ENCODE measurements at places on chromosomes 11 and 22.

- no peak for DNase-seq
These were observed 10.9 kb downstream of the PRCP start for GRCh38 chr11:82889133-82890001.

- no peak for DNase-seq
These were observed 21.5 kb downstream of the OTUB1 start for GRCh38 chr11:64007629-64008282.

GRCh38 chr11:62665599-62666258 is 617 bp downstream of the CSKMT start:
- DNase-seq, result peak; percentile 64

- DNase-seq, result no peak
These were observed 26.4 kb upstream of the MYOD1 start for GRCh38 chr11:17692931-17693330.

DNA sequence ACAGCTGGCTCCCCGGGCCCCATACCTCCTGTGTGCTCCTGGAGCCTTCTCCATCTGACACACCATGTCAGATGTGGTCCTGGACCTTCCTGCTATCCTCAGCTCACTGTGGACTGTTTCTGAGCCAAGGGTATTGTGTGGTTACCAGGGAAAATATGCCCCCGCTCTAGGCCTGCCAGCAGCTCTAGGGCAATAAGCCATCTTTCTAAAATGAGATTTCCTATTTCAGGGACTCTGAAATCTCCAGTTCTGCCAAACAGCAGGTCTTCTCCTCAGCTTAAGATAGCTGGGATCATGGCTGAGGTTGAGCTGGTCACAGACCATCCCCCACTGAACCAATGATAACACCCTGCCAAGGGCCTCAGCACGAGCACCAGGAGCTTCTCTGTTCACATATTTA is 227.6 kb downstream of the ST3GAL4 start:
- DNase-seq, result no peak

DNA sequence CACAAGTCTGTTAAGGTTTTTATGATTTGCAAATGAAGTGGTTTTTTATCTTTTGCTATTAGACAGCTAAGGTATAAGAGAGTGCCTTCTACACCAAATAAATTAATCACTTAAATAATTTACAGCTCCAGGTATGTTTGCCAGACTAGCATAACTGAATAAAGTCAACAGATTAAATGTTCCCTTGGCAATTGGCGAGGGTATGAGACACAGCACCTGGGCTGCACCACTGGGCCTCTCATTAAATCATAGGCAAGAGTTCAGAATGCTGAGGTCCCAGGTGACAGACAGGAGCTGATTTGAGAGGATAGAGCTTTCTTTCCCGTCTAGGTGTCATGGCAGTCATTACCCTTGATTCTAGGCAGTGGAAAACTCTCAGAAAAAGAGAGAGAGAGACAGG is 62.6 kb upstream of the WT1 start:
- DNase-seq, result no peak

DNA sequence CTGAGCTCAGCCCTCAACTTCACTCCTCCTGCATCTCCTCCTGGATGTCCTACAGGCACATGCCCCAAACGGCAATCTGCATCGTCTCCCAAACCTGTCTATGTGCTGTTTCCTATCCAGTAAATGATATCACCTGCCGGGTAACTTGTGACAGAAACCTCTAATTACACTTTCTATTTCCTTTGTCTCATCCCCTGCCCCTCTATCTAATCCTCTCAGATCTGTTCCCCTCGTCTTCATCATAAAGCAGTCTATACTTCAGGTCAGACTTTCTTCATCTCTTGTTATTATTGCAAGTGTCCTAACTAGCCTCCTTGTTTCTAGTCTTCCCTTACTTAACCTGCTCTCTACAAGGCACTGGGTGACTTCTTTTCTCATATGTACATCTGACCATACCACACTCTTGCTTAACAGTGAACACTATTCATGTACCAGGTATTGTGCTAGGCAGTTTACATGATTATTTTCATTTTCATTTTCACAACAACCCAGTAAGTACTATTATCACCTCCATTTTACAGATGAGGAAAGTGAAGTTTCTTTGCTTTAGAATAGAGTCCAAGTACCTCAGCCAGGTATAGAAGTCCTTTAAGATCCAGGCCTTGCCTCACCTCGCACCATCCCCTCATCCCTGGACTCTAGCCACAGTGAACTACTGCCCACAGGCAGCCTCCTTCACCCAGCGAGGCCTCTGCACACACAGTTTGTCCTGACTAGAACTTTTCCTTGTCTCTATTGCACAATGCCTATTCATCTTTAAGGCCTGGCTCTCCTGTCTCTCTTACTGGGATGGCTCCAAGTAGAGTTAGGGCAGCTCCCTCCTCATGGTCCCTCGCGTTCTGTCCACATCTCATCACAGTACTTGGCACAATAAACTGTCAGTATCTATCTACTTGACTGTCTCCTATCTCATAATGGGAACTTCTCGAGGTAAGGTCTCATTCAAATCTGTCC is 22.1 kb upstream of the UCP3 start:
- DNase-seq, result no peak

- DNase-seq, result no peak
These were observed 116.0 kb upstream of the ANO1 start for GRCh38 chr11:69962152-69962551.

DNA sequence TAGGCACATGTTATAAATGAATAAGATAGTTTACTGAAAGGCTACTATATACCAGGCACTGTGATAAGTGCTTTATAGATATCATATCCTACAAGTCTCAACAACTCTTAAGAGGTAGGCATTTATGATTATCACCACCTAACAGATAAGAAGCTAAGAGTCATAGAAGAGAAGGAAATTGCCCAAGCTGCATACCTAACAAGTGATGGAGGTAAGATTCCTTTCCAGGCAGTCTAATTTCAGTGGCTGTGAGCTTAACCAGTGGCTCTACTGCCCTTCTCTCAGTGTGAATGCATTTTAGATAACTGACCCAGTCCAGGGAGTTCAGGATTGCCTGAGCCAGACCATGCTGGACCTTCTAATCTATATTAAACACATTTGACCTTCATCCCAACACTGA is 39.2 kb downstream of the HEPHL1 start:
- DNase-seq, result no peak

DNA sequence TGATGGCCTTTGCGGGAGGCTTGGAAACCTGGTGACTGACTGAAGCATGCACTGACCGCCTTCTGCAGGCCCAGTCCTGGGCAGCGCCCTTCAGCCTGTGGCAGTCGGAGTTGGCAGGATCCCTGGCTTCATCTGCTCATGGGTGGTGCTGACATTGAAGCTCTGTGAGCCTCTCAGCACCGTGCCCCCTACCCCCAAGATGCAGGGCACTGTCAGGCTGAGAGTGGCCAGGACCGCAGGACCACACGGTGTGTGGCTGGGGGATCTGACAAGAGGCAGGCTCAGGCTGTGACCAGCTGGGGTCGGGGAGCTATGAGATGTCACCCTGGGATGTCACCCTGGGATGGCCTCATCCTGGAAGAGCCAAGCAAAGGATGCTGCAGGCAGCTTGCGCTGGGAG is 32.7 kb downstream of the TBC1D22A start:
- no peak for DNase-seq

DNA sequence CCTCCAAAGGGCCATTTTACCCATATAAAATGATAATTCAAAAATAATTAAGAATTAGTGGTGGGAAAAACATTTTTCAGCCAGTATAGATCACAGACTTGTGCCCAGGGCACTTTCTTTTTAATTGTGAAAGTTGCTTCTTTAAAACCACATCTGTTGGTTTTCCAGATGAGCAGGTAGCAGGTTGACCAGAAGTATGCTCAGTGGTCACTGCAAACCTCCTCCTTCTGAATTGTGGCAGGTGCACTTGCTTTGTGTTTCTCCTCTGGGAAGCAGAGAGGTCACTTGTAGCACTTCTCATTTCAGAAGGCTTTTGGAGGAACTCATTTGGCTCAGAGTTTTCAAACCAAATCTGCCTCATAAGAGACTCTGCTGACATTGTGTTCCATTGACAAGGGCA is 24.6 kb upstream of the CWF19L2 start:
- no peak for DNase-seq

DNA sequence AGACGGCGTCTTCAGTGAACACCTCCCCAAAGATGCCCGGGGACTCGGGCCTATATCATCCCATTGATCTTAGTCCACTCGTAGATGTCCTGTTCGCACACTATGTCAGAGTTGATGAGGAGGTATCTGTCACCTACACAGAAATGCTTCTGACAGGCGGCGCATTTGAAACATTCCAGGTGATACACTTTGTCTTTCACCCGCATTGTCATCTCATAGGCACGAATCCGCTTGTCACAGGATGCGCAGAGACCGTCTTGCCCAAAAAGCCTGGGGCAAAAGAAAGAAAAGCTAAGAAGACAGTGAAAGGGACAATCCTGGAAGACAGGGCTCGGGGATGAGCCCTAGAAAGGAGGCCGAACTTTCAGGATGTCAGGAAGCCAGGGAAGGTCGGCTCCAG is 32.6 kb downstream of the LMO2 start:
- DNase-seq, result no peak

DNA sequence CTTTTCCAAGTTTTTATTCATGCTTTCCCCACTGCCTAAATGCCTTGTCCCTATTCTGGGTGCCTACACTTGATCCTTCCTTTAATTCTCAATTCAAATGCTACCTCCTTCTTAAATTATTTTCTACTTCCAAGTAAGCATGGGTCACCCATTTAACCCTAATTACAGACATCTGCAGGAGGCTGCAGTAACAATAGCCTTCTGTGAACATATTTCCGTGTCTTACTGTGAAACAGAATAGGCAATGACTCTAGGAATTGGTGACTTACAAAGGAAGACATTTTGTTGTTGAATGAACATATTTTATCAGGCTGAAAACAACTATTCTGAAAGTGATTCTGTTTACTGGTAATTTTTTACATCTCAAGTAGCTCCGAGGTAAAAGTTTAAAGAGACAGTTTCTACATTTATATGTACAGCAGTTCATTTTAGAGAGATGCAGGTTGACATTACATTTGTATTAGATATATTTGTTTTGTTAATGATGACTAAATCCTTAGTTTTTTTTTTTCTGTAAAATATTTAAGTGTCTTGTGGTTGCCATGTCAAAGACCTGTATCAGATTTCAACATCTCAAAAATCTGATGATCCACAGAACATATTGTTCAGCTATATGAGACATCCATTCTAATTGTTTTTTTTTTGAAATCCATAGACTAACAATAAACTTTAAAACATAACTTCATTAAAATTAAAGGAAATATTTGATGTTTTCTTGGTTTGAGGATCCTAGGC is 316.8 kb downstream of the CASP12 start:
- DNase-seq, result no peak

GRCh38 chr11:78045851-78046485 is 17.7 kb upstream of the THRSP start:
- DNase-seq, result peak; percentile 43

- no peak for DNase-seq
These were observed 185.4 kb upstream of the B3GAT1 start for GRCh38 chr11:134597452-134597851.

- DNase-seq, result no peak
These were observed 22.9 kb downstream of the FAR1 start for GRCh38 chr11:13691286-13691899.

Data from stimulated activated CD8-positive, alpha-beta memory T cell treated with anti-CD3 and anti-CD28 coated beads, Interleukin-4, amount 100 ng/mL, for 4 hours (primary cell).